Liver (tissue), 10 donors: ENCODE measurements at places on chromosomes 2 and 18. TPM values are rescaled to one million over a fixed set of nuclear protein-coding genes. Genes with fewer than 3 reads are reported as not detected.

DNA sequence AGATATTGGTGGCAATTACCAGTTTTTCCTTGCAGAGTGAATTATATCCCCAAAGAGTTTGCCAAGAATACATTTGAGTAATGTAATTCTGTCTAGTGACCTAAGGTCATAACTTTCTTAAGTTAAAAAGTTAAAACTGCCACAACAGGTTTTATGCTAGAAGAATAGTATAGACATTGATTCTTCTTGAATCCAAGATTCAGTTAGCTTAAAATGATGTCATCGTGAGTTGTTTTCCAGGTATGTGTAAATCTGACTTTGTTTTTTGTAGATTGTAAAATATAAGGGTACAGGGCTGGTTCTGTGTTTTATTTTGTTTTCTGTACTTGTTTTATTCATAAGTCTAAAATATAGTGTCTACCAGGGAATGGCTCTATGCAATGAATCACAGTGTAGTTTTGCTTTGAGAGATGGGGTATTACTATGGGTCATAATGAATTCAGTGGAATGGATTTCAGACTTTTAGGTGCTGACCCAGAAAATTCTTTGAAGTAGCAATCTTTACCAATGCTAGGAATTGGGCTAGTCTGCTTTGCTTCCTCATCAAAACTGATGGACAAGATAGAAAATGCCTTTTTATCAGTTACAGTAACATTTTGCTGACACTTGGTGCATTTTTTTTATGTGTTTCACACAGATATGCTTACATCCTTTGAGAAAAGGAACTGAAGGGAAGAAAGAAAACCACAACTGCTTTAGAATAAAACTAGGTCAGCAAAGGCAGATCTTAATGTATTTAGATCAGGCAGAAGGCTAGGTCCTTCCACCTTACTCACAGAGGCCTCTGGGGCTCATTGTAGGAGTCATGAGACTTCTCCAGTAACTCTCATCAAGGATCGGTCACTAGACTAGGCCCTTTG, 20.8 kb upstream of the MGAT5 start:
- H3K4me3 ChIP-seq, result no peak overlapping the region
- no peak for DNase-seq
- H3K36me3 ChIP-seq, result no peaks in the 10 kb centered on the region
- no peaks in the 10 kb centered on the region for H3K4me1 ChIP-seq
- H3K27ac ChIP-seq, result no peak overlapping the region

DNA sequence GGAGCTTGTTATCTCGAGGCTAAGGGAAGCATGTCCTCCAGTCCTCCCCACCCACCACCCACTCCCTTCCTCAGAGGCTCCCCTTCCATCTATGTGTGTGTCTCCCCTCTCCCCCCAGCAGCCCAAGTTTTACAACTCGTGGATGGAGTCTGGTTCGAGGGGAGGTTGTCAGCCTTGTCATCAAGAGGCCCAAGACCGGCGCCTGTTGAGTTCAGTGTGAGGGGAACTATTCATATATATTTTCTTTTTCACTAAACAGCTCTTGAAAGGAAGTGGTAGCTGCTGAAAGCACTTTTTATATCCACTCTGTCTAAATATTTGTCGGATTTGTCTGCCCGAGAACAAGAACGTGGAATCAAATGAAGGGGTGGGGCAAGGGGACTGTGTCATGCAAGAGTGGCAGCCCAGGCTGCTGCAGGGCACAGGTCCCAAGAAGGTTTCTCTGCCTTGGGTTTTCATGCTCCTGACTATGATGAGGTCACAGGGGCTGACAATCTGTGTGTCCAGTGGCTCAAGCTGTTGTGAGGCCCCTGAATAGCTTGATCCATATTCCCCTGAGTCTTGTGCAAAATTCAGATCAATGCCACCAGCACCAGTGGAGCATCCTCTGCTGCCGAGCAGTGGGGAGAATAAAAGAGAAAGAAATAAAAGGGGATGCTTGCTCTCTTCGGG, 35.0 kb downstream of the NRP2 start:
- H3K27me3 ChIP-seq, result no peaks in the 10 kb centered on the region
- no peak overlapping the region for H3K27ac ChIP-seq
- DNase-seq, result no peak

DNA sequence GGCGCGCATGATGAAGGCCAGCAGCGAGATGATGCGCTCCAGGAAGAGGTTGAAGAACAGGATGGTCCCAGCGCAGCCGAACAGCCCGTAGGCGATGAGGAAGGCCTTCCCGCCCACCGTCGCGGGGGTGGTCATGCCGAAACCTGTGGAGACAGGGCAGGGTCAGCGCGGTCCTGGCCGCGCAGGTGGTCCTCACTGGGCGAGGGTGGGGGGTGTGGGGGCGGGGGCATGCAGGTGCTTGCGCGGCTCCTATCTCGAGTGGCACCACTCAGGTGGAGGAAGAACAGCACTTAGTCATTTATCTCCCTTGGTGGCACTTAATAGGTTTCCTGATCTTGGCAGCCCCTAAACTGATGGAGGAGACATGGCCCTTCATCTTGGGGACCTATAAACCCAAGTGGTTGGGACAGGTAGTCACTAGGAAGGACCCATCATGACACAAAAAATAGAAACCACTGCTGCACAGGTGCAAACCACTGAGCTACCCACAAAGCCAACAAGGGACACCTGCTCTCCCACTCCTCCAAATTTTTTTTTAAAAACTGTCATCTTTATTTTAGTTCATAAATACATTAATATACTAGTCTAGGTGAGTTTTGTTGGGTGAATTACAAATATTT, 118.8 kb downstream of the MSH2 start:
- H3K27ac ChIP-seq, result no peak overlapping the region
- DNase-seq, result no peak
- H3K27me3 ChIP-seq, result no peaks in the 10 kb centered on the region
- peak overlapping the region; percentile 7 for H3K4me3 ChIP-seq

DNA sequence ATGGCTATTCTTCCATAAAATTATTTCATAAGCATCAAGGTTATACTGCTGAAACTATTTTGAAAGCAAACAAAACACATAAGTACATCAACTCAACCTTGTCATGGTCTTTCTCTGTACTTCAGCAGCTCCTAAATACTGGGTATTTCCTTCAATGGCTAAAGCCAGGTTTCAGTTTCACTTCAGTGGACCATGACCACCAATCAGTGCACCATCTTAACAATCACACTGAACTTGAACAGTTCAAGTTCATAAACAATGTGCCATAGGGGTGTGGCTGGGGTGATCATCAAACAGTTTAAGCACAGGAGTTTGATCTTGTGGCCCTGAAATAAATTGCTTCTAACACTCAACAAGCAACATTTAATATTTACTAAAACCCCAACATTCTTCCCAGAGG, 124.1 kb upstream of the FIGN start:
- no peak overlapping the region for H3K27ac ChIP-seq
- no peaks in the 10 kb centered on the region for H3K27me3 ChIP-seq
- no peak for DNase-seq
- H3K36me3 ChIP-seq, result no peaks in the 10 kb centered on the region
- no peaks in the 10 kb centered on the region for H3K4me1 ChIP-seq
- no peak overlapping the region for H3K4me3 ChIP-seq

GRCh38 chr2:160270571-160271113, 70.6 kb upstream of the ITGB6 start:
- peaks cover 3% of the 10 kb centered on the region for H3K4me1 ChIP-seq
- no peaks in the 10 kb centered on the region for H3K27me3 ChIP-seq
- no peak for DNase-seq

DNA sequence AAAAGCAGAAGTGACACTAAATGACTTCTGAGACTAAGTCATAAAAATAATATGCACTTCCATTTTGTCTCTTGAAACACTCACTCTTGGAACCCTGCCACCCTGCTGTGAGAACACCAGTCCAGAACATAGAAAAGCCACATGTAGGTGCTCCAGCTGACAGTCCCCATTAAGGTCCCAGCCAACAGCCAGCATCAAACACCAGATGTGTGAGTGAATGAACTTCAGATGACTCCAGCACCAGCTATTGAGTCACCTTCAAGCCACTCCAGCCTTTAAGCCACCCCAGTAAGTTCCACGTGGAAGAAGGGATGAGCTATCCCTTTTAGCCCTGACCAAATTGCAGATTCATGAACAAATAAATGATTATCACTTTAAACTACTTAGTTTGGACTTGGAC, 31.5 kb upstream of the LGALSL start:
- no peaks in the 10 kb centered on the region for H3K36me3 ChIP-seq
- no peak for DNase-seq
- H3K4me3 ChIP-seq, result no peak overlapping the region
- no peak overlapping the region for H3K27ac ChIP-seq
- H3K27me3 ChIP-seq, result no peaks in the 10 kb centered on the region

- H3K4me1 ChIP-seq, result no peaks in the 10 kb centered on the region
- no peaks in the 10 kb centered on the region for H3K36me3 ChIP-seq
- H3K27ac ChIP-seq, result no peak overlapping the region
- H3K27me3 ChIP-seq, result no peaks in the 10 kb centered on the region
These were observed 147.8 kb downstream of the VAPA start for GRCh38 chr18:10061566-10062140.

- no peaks in the 10 kb centered on the region for H3K27me3 ChIP-seq
- DNase-seq, result no peak
- no peak overlapping the region for H3K27ac ChIP-seq
- H3K4me3 ChIP-seq, result no peak overlapping the region
- H3K4me1 ChIP-seq, result no peaks in the 10 kb centered on the region
These were observed 1155.8 kb upstream of the CHAC2 start for GRCh38 chr2:52611759-52612158.

DNA sequence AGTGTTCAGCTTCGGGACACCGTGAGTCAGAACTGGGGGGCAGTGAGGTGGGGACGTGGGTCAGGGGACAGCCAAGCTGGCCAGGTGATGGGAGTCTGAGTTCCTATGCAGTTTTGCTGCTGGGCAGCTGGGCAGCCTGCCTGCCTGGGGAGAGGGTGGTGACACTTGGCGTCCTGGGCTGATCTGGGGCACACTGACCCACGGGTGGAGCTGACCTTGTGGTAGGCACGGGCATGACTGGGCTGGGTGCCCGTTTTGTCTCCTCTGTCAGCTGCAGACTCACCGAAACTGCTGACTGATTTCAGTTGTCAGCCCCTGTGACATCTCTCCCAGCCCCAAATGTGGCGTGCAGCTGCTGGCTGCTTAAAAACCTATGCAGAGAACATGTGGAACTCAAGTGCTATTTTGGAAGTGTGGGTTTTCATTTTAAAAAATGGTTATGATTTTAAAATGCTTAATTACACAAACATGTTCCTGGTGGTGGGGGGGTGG, 32.6 kb upstream of the E2F6 start:
- H3K4me1 ChIP-seq, result peaks cover 35% of the 10 kb centered on the region
- H3K27ac ChIP-seq, result peak overlapping the region; percentile 66
- no peak for DNase-seq
- no peak overlapping the region for H3K4me3 ChIP-seq
- H3K27me3 ChIP-seq, result no peaks in the 10 kb centered on the region

DNA sequence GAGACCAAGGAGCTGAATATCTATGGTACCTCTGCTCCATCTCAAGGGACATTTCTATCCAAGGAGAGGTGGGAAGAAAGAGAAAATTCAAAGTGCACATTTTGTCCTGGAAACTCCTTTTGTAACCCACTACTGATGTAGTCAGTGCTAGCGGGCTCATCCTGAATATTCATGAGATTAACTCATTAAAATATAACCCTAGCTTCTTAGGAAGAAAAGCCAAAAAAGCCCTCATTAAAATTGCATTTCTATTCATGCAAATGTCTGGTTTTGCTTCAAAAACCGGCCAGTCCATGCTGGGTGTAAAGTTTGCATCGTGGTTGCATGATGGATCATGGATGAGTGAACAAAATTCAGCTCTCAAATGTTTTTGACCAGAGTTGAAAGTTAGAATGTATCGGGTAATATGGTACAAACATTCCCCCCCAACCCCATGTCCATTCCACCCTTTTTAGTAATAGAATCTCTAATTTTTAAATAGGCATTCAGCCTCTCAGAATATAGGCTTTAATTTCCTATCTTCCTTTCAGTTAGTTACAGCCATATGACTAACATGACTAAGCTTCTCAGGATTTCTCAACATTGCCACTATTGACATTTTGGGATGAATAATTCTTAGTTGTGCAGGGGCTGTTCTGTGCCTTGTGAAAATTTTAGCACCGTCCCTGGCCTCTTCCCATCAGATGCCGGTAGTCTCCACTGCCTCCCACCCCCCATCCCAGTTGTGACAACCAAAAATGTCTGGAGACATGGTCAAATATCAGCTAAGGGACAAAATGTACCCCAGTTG, 104.2 kb upstream of the RND3 start:
- no peak overlapping the region for H3K4me3 ChIP-seq
- no peaks in the 10 kb centered on the region for H3K27me3 ChIP-seq
- no peak overlapping the region for H3K27ac ChIP-seq
- no peaks in the 10 kb centered on the region for H3K36me3 ChIP-seq
- H3K4me1 ChIP-seq, result peaks cover 8% of the 10 kb centered on the region

DNA sequence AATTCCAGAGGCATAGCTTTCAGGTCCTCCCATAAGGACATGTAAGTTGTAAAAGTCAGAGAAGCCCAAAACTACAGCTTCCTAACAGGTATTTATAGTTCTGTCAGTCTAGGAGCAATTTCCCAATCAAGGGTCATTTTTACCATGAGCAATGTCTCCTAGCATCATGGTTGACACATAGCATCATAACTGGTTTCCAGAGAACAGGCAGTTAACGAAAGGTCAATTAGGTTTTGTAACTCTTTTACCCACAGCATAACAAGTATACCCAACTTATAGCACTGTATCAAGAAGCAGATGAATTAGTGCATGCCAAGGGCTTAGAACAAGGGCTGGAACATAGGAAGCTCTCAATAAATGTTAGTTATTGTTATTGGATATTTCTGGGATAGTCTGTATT, 110.1 kb downstream of the MREG start:
- no peak for DNase-seq
- no peaks in the 10 kb centered on the region for H3K36me3 ChIP-seq
- no peak overlapping the region for H3K4me3 ChIP-seq
- no peaks in the 10 kb centered on the region for H3K27me3 ChIP-seq
- H3K27ac ChIP-seq, result no peak overlapping the region

GRCh38 chr2:225010804-225011203, 31.5 kb downstream of the DOCK10 start:
- no peak overlapping the region for H3K27ac ChIP-seq
- no peak overlapping the region for H3K4me3 ChIP-seq
- H3K4me1 ChIP-seq, result no peaks in the 10 kb centered on the region
- no peak for DNase-seq

DNA sequence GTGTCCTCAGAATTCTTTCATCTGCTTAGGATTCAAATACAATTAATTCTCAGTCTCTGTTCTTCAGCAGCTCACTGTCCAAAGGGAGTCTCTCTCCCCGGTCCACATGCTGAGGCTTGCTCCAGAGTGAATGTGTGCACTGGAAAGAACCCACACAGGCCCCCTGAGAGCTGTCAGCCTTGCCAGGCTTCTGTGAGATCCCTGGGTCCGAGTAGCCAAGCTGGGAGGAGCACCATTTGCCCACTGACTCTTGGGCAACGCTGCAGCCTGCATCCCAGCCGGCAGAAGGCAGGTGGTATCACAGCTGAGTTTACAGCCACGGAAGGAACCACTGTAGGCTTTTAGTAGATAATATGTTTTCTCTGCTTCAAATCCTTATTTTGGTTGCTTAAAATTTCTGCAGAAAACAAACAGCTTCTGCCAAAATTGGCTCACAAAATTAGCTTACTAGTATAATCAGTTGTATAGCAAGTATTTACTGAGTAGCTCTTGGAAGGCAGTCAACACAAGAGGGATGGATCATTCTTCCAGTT, 21.4 kb upstream of the LTBP1 start:
- no peak overlapping the region for H3K27ac ChIP-seq
- peaks cover 2% of the 10 kb centered on the region for H3K27me3 ChIP-seq

CHRND gene
- not detected for total RNA-seq

GAREM2 gene
- 0.08 TPM for total RNA-seq

CYTIP gene
- total RNA-seq, result 2.4 TPM
